NCI-H1436 (cell line): ENCODE measurements at places on chromosomes 4 and X.

DNA sequence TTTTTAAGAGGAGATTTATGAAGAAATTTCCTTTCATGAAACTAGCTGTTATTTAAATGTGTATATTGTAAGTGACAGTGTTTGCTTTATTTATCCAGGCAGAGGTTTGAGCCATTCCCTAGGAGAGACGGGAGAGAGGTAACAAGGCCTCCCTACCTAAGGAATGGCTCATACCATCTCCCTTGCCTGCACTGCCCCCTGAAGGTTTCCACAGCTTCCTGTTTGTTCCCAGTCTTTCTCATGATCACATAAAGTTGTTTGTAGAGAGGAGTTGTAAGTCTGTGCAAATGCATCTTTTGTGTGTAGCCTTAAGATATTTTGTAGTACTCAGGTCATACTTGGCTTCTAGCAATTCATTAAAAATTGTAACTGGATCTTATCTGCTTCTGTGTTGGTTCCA is 1504.5 kb upstream of the PCDH10 start:
- no peak for DNase-seq

- DNase-seq, result no peak
Observed at GRCh38 chr4:94447754-94448411, 3.9 kb upstream of the PDLIM5 start.

DNA sequence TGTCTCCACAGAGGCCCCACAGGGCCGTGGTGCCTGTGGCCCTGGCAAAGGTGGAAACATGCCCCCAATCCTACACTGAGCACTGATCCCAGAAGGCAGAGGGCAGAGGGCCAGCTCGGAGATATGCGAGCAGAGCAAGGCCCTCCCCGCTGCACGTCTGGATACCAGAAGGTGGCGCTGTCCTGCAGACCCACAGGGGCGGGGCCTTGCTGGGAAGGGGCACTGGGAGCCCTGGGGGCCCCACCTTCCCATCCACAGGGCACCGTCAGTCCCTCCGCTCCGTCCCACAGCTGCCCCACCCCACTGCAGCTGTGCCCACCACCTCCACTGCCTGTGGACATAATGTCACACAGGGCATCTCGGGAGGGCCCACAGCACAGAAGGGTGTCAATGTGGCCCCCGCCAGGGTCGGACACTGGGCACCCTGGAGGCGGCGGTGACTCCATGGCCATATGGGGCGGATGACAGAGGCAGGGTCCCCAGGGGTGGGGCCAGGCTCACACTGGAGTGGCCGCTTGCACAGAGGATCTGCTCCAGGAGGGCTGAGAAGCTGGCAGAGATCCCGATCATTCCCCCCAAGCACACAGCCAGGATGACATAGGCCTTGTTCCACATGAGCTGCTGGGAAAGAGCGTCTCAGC is 4.8 kb downstream of the SLC49A3 start:
- peak; percentile 75 for DNase-seq

- DNase-seq, result peak; percentile 72
Observed at GRCh38 chrX:129925305-129926092, 19.5 kb downstream of the UTP14A start.
